CD4-positive, CD25-positive, alpha-beta regulatory T cell (primary cell): ENCODE measurements at places on chromosomes 5 and 9. TPM values are rescaled to one million over a fixed set of nuclear protein-coding genes. Genes with fewer than 3 reads are reported as not detected.

- no peak for DNase-seq
These were observed 599.3 kb upstream of the KLF4 start for GRCh38 chr9:108088916-108089315.

GRCh38 chr5:94196953-94197352 lies 421.5 kb downstream of the KIAA0825 start:
- no peak for DNase-seq

GRCh38 chr9:118521261-118521660 lies 817.1 kb downstream of the TLR4 start:
- no peak for DNase-seq

DNA sequence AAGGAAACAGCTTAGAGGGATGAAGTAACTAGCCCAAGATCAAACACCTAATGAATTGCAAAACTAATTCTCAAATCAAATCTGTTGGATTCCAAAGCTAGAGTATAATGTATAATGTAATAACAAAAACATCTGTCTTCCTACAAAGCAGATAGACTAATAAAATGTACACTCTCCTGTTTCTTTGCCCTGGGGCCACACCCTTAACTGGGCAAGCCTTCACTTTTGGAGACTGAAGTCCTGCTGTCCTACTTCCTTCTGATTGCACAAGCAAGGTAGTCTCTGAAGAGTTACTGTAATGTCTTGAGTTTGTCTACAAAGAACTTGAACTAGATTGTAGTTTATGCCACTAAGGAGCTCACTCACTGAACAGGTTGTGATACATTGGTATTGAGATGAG lies 2.5 kb downstream of the TTC1 start:
- no peak for DNase-seq

GRCh38 chr5:850511-851006 lies at the start of gene ZDHHC11:
ZDHHC11 (minus strand) TSS chr5:850986; CDS start chr5:850602, 384 bp downstream.
- no peak for DNase-seq

DNA sequence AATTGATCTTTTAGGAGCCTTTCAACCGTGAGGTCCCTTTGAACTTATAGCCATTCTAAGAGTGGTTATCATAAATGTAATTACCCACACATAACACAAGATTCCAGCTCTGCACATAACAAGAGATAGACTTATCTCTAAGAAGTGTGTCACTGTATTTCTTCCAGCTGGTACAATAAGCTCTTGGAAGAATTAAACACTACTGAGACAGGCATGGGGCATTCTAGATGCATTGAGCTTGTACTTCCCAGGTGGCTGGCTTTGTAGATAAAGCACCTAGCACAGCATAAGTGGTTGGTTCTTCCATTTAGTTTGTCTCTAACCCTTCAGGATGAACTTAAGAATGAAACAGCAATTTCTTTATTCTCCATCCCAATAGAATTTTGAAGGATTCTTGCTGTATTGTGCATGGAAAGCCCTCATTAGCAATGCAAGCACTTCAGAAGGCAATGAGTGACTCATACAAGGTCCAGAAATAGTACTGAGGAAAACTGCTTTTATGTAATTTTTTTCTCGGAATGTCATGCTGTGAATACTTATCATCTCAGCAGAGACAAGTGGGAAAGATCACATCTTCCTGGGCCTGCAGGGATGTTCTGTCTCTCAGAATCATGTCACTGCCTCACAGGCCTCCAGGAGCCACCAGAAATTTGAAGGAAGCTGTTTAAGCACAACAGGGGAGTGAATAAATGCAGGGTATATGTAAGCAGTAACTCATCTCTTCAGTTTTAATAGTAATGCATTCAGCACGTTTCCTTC lies 91.1 kb upstream of the CD180 start:
- no peak for DNase-seq

GRCh38 chr9:132806723-132807421 lies 71.2 kb downstream of the AK8 start:
- DNase-seq, result no peak

- no peak for DNase-seq
These were observed 112.3 kb downstream of the SLC28A3 start for GRCh38 chr9:84228130-84228720.

PPWD1 gene
- 38.0 TPM for polyA plus RNA-seq

IRX2 gene
- not detected for polyA plus RNA-seq

GRIA1 gene
- polyA plus RNA-seq, result not detected

DNA sequence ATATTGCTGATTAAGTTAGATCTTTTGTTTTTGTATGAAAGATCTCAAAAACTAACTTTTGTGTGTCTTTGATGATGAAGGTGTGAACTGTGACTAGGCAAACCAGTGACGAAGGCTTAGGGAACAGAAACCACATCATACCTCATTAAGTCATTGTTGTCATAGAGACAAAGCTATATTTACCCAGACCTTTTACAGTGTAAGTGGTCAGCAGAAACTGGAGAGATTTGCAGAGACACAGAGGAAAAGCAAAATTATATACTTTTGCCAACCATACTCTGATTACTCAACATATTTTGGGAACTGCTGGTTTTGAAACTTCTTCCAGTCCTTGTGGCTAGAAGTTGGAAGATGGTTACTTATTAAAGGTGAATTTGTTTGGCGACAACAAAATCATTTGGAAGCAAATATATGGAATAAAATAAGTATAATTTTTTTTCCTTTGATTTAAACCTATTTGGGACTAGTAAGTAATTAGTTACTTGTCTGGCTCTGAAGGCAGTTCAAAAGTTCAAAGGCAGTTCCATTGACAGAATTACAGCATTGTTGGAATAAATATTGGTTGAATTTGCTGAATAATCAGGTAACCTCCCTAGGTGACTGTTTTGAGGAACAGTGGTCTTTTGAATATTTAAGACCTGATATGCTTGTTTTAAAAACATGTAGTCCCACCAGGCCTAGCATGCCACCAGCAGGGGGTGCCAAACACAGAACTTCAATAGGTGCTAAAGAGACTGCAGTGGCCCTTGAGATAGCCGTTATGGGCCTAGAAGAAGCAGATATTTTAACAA lies 103.8 kb downstream of the RPS23 start:
- peak; percentile 12 for DNase-seq

- DNase-seq, result no peak
These were observed 51.7 kb downstream of the FBXW11 start for GRCh38 chr5:171954721-171955120.

- no peak for DNase-seq
These were observed 16.3 kb downstream of the IL5 start for GRCh38 chr5:132526974-132527564.

GRCh38 chr5:12330381-12330780 lies 426.1 kb upstream of the CTNND2 start:
- DNase-seq, result no peak

DNA sequence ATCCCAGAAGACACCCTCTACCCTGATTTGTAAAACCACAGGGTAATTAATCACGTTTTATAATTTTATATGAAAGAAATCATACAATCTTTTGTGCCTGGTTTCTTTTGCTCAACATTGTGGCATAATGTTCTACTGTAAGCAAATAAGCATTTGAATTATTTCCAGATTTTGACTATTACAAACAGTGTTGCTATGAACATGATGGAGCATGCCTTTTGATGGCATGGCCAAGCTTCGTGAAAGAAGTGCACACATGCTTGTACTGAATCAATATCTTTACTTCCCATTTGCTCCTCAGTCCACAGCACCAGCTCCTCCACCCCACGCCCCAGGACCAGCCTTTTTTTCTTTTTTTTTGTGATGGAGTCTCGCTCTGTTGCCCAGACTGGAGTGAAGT lies 29.9 kb downstream of the ACSL6 start:
- no peak for DNase-seq

DNA sequence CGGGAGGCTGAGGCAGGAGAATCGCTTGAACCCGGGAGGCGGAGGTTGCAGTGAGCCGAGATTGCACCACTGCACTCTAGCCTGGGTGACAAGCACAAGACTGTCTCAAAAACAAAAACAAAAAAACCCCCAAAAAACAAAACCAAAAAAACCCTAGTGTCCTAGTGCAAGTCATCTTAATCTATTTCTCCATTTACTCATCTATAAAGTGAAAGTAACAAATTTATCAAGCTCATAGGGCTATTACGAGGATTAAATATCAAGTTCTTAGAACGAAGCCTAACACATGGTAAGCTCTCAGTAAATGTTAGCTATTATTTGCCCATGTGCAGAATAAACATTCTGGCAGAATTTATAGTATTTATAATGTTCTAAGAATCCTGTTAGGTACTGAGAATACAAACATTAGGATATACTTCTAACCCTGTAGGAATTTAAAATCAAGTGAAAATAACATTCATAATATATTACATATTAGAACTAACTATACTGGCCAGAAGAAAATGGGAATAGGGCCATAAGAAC lies 45.0 kb downstream of the GOLPH3 start:
- DNase-seq, result no peak

DNA sequence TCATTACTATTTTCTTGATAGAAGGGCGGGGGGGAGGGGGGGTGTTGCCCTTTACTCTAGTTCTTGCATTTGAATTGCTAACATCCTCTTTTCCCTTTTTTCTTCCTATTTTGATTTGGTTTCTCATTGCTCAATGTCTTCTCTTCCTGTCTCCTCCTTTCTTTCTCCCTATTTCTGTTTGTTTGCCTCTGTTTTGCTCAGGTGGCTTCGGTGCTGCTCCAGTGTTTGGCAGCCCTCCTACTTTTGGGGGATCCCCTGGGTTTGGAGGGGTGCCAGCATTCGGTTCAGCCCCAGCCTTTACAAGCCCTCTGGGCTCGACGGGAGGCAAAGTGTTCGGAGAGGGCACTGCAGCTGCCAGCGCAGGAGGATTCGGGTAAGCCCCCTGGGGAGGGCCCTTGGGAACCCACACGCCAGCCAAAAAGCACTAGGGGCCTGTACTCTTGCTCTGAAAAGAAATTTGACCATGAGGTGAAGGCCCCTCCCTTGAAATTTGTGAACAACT lies 48.3 kb downstream of the FAM78A start:
- DNase-seq, result no peak

GRCh38 chr9:78407636-78408312 lies 110.8 kb downstream of the PSAT1 start:
- no peak for DNase-seq

- DNase-seq, result no peak
These were observed 33.1 kb downstream of the DBH start for GRCh38 chr9:133669182-133669801.

DNA sequence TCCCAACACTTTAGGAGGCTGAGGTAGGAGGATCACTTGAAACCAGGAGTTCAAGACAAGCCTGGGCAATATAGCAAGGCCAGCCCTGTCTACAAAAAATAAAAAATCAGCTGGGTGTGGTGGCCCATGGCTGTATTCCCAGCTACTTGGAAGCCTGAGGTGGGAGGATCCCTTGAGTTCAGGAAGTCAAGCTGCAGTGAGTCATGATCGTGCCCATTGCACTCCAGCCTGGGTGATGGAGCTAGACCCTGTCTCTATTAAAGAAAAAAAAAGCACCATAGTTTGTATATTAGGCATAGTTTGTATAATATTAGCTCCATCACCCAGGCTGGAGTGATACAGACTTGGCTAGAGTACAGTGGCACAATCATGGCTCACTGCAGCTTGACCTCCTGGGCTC lies 9.6 kb upstream of the NME5 start:
- no peak for DNase-seq

GRCh38 chr5:128084228-128085167 lies 932 bp downstream of the SLC12A2 start:
- DNase-seq, result peak; percentile 59

DNA sequence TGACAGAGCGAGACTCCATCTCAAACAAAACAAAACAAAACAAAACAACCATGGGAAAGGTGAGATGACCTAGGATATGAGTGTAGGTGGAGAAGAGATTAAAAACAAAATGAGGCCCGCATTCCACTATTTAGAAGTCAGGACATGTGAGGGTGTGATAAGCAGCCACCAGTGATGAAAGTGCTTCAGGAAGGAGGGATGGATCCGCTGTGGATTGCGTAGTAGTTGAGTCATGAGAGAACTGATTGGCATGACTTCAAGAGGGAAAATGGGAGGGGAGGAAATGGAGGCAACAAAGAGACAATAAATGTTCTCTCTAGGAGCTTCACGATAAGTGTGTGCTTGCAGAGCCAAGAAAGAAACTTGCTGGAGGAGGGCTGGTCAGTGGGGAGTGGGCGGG lies 367.6 kb downstream of the ARL15 start:
- DNase-seq, result no peak

- DNase-seq, result no peak
These were observed 260.3 kb upstream of the CDH10 start for GRCh38 chr5:24904981-24905517.

DNA sequence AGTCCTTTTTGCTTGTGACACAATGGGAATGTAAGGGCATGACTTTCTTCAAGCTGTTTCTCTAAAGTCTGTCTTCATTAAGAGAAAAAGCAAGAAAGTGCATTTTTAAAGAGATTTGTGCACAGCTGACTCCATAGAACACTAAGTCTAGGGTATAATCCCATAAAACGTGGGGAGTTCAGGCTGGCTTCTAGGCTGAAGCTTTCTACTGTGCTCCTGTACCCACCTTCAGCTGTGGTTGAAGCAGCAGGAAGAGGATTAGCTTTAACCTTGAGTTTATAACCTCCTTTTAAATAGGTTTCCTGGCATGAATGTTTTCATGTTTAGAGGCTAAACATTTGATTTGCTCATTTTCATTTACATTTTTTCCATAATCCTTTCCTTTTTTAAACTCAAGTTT lies 126.4 kb downstream of the HACD4 start:
- no peak for DNase-seq

SIGMAR1 gene
- 123 TPM for polyA plus RNA-seq

- DNase-seq, result no peak
These were observed 299.0 kb downstream of the FBXL7 start for GRCh38 chr5:15799014-15799413.

GRCh38 chr5:107134931-107135330 lies 535.8 kb downstream of the EFNA5 start:
- no peak for DNase-seq

FAT2 gene
- 0.05 TPM for polyA plus RNA-seq

GRCh38 chr9:126452106-126452505 lies 125.5 kb downstream of the MVB12B start:
- DNase-seq, result no peak

GRCh38 chr9:113585555-113585954 lies 122.0 kb downstream of the RGS3 start:
- no peak for DNase-seq

DNA sequence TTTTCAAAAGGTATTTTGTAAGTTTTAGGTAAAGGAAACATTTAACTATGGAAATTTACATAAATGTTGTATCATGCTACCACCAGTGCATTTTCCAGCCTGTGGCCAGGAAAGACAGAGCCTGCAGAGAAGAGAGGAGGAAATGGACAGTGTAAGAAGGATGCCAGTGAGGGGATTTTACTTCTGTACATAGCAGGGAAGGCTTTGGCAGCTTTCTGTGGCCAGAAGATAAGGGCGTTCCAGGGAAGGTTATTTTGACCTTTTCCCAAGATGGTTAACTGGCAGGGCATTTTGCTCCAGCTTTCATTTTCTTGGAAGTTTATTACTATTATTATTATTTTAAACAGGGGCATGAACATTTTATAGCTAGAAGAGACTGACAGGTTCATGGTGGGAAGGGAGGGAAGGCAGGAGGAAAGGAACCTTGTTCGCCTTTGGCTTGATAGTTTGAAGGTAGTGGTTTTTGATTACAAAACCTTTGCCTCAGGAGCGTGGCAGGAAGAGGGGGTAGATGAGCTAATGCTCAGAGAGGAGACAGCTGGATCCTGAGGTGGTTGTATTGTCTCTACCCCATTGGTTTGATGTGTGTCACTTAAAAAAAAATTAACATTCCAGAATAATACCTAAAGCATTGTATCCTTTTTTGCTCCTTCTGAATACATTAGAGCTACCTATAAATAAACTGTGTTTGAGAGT lies 4.1 kb downstream of the ISOC1 start:
- no peak for DNase-seq

CYLC2 gene
- not detected for polyA plus RNA-seq
